Fibroblast of the aortic adventitia (primary cell): ENCODE measurements at places on chromosomes 6 and 20. TPM values are rescaled to one million over a fixed set of nuclear protein-coding genes. Genes with fewer than 3 reads are reported as not detected.

The FOXC1 gene
- total RNA-seq, result 4.4 and 15.7 TPM in 2 replicates

DNA sequence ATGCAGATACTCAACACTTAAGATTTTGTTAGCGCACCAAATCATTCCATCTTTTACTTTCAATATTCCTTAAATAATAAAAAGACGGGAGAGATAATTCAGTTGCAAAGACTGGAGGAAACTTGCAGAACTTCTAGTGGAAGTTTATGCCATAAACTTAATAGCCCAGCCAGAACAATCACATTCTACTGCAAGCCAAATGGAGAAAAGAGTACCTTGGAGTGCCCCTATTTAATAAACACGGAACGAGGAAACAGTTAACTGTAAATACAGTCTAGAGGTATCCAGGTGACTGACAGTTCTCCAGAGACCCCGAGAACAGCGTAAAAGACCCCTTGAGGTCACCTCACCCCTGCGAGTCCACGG lies 635 bp downstream of the SLC35B3 start:
- DNase-seq, result no peak

DNA sequence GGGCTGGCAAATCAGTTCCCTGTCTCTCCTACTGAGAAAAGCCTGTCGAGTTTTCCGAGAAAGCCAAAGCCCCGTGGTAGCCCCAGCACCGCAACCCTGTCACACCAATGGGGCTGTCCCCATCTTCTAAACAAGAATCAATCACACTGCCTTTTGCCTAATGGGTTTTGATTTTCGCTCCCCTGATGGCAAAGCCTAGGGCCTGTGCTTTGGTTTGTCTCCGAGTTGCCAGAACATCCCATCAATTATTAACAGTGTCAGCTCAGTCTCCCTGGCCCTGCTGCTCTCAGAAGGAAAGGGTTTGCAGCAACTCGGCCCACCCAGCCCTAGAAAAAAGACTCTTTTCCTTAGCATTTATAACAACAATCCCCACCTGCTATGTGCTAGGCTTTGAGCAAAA lies 4.2 kb downstream of the KCNB1 start:
- no peak for DNase-seq

DNA sequence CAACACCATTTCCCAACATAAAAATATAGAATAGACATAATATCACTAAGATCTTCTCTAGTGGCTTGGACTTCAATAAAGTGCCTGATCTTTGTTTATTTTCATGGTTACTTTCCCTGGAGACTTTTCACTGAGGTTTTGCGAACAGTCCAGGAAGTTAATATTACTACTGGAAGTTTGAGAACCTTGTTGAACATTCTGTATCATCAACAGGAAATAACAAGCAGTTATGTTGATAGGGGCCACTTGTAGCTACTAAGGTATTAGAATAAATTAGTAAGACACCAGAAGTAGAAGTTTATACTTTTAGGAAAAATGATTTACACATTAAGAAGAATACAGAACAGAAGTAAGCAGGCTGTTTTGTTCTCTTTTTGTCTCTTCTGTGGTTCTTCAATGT lies 180.2 kb downstream of the TFAP2B start:
- DNase-seq, result no peak

GRCh38 chr6:137878486-137879285 lies 11.6 kb downstream of the TNFAIP3 start:
- DNase-seq, result no peak
